ENCODE measurements at places on chromosomes 5 and 9.

DNA sequence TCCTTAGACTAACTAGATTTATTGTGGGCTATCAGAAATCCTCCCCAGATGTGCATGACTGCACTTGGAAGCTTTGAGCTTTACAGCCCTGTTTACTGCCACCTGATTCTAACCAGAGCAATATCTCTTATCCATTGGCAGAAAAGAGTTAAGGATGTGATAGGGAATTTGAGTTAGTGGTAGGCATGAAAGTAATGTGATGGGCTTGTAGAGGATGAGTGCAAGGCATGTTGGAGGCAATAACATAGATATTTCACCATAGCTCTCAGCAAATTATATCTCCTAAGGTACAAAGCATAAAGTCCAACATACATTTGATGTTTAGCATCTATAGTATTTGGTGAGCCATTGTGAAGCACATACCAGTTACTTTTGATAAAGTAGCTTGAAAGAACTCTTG is 103.8 kb downstream of the INVS start:
- DNase-seq: no peak

GRCh38 chr9:77015327-77016048 is 4.0 kb upstream of the FOXB2 start:
- no peak for DNase-seq

DNA sequence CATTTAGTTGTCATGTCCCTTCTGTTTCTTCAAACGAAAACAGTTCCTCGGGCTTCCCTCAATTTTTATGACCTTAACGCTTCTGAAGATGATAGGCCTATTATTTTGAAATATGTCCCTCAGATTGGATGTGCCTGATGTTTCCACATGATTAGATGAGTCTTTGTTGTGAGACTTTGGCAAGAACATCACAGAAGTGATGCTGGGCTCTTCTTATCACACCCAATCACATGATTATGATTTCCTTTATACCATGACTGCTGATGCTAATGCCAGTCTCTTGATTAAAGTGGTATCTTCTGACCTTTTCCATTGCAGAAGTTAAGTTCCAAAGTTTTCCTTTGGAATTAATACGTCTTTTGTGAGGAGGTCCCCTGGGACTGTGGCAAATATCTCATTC is 175.7 kb downstream of the SAXO1 start:
- no peak for DNase-seq

DNA sequence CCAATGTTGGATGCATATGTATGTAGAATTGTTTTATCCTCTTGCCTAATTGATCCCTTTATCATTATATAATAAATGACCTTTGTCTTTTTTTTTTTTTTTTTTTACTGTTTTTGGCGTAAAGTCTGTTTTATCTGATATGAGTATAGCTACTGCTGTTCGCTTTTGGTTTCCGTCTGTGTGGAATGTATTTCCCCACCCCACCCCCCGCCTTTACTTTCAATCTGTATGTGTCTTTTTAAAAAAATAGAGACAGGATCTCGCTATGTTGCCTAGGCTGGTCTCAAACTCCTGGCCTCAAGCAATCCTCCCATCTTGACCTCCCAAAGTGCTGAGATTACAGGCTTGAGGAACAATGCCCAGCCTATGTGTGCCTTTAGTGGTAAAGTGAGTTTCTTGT is 11.3 kb downstream of the AHRR start:
- DNase-seq: no peak

GRCh38 chr5:122697191-122697590 is 77.7 kb upstream of the SNX2 start:
- DNase-seq: no peak

GRCh38 chr5:114361724-114362196 is at the start of gene KCNN2:
TSS of gene KCNN2 (plus strand) at chr5:114362070. CDS start at chr5:114362140, 70 bp downstream.
- DNase-seq: peak; percentile 78

- no peak for DNase-seq
These were observed 11.3 kb upstream of the LHX2 start for GRCh38 chr9:124000161-124000783.

GRCh38 chr5:10424124-10424731 is 17.5 kb upstream of the ROPN1L start:
- DNase-seq: no peak

- DNase-seq: no peak
These were observed 124.6 kb downstream of the ATPSCKMT start for GRCh38 chr5:10125116-10125515.

DNA sequence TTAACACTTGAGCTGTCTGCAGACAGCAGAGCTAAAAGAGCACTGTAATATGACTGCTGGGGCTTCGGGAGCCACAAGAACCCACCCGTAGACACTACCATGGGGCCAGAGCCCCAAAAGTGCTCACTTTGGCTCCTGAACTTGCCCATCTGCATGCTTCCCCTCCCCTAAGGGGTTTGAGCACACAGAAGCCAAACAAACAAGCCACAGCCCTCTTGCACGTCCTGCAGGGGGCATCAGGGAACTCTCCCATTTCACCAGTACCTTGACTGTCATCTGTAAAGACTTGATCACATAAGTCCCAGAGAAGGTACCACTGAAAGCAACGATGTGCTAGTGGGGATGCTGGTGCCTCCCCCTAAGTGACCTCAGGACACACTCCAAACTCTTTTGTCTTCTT is 681.8 kb downstream of the SEMA5A start:
- no peak for DNase-seq

DNA sequence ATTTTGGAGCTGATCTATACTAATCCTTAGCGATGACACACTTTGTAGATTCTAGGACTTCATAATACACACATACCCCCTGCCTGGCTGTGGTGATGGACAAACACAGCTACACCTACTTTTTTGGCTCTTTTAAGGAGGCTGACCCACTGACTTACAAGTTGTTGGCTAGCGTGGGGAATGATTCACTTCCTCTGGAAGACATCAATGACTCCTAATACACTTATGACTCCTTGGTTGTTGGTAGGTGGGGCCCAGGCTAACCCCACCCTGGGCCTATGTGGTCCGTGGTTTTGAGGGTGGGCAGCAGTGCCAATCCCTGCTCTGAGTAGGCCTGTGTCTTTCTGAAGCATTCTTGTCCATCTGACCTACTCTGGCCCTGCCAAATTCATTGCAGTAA is 144.4 kb downstream of the SLC12A2 start:
- DNase-seq: no peak

DNA sequence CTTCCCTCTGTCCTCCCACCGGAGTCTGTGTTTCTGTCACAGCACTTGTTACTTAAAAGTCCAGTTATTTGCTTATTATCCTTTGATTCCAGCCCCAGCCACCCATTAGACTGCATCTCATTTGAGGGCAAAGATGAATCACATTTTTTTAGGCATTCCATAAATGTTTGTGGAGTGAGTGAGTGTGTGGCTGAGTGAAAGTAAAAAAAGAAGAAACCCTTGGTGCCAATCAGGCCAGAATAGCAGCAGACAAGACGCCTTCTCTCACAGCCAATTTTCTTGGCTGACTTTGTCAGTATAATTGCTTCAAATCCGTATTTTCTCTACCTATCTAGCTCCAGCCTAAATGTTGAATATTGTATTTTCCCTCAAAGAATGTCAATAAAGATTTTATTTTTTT is 613.0 kb upstream of the WWC1 start:
- DNase-seq: no peak

- DNase-seq: no peak
These were observed 41.7 kb upstream of the TMEM250 start for GRCh38 chr9:136160381-136160841.

DNA sequence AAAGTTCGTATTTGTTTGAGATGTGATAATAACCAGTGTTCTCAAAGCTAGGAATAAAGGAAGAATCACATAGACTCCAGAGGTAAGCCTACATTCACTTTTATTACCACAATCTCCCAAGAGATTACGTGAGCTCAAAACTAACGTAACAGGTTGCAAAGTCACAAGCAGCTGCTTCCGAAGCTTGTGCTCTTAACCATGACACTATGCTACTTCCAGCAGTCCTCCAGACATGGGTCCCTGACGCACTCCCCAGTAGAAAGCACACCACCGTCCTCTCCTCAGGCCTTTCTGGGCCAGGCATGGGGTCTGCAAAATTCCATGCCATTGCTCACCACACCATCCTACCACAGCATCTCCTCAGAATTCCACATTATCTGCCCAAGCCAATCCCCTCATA is 84.6 kb downstream of the PAX5 start:
- no peak for DNase-seq

DNA sequence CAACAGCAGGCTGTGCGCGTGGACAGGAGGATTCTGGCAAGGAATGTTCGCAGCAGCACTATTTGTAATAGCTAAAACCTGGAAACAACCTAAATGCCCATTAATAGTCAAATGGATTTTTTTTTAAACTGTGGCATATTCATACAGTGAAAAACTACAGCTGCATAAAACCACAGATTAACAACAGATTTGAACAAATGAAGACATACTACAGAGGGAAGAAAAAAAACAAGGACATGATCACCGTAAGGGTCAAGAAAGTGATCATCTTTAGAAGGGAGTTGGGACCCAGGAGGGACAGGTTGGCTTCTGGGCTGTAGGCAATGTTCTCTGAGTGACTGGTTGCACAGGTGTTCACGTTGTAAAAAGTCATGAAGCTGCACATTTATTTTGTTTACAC is 1.2 kb upstream of the TMOD1 start:
- no peak for DNase-seq

DNA sequence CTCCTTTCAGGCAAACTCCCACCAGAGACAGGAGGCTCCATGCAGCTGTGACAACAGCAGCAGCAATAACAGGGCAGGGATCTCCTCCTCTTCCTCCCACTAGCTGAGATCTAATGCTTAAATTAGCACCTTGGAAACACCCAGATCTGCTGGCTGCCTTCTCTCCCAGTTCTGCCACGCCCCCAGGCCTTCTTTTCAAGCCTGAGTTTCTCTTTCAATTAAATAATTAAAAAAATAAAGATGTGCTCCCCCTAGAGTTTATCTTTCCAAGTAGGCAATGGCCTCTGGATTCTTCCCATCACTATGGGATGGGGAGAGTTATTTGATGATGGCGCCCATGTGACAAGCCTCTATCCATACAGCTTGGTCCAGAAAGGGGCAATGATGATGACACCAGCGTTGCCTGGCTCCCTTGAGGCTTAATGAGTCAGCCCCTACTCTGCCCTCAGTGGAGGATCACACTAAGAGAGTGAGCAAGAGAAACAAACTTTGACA is 3.8 kb downstream of the FAM219A start:
- DNase-seq: no peak

GRCh38 chr5:150619359-150620230 is 20.9 kb upstream of the SYNPO start:
- DNase-seq: no peak

- peak; percentile 28 for DNase-seq
These were observed 22.5 kb upstream of the PTPN3 start for GRCh38 chr9:109520475-109521132.
